ENCODE measurements at places on chromosomes 1 and 21.

DNA sequence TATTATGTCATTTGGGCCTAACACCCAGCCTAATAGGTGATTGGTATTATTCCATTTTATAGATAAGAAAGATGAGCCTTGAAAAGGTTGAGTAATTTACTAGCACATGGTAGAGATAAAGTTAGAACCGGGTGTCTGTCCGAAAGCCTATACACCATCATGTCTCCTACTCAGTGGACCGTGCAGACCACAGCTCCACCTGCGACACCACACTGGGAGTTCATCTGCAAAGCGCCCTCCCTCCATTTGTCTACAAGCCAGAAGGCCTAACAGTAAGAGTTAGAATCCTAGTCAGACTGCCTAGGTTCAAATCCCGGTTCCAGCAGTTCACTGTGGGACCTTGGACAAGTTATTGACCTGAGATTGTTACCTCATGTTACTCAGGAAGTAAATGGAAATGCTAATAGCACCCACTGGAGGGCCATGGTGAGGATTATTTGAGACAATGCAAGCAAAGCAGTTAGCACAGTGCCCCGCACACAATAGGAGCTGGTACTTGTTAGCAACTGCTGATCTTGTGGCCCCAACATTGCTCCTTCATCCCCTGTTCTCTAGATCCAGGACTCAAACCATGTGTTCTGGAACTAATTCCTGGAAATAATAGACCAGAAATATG is 20.5 kb downstream of the ARMH1 start:
- no peak for DNase-seq

DNA sequence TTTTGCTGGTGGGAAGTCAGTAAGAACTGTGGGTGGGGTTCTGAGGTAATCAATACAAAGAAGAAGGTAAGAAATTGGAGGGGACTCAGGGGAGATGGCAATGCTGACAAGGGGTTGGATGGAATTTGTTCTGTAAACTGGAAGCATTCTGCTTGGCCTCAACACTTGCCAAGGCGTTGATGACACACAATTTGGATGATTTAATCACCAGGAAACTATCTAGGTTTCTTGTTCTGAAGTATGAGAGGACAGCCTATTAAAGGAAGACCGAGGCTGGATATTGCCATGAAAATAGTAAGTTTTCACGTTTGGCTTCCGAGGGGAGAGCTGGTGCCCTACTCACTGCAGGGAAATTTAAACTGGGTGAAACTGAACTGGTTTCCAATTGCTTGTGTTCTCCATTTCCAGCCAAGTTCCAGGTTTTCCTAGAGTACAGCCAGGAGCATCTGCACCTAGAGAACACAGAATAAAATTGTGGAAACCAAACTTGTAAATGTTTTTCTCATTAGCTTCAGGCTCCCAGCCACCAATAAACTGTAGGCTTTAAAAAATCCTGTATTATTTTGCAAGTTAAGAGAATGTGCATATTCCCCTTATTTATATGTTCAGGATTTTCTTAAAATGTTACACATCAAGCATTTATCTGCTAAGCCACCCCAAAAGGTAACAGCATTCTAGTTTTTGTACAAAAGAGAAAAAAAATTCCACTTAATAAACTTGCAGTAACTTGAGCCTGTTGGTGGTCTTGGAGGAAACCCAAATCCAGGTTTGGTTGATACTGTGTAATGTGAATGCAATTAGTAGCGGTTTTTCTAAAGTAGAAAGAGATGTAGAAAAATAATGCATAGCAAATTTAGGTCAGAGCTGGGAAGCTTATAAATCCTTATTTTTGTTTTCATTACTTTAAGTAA is 53.8 kb downstream of the ROR1 start:
- no peak for DNase-seq

GRCh38 chr21:28588997-28589396 is 403.7 kb downstream of the LTN1 start:
- DNase-seq: no peak

- no peak for DNase-seq
Measured at GRCh38 chr1:67294836-67295617, 12.6 kb upstream of the IL12RB2 start.

- DNase-seq: no peak
Measured at GRCh38 chr1:28517649-28517999, 11.8 kb downstream of the RCC1 start.

GRCh38 chr1:178490967-178491366 is 5.8 kb downstream of the CLEC20A start:
- DNase-seq: no peak

GRCh38 chr1:117594261-117594990 is 11.4 kb upstream of the TENT5C start:
- no peak for DNase-seq

- no peak for DNase-seq
Measured at GRCh38 chr1:163442895-163443294, 121.1 kb downstream of the NUF2 start.

DNA sequence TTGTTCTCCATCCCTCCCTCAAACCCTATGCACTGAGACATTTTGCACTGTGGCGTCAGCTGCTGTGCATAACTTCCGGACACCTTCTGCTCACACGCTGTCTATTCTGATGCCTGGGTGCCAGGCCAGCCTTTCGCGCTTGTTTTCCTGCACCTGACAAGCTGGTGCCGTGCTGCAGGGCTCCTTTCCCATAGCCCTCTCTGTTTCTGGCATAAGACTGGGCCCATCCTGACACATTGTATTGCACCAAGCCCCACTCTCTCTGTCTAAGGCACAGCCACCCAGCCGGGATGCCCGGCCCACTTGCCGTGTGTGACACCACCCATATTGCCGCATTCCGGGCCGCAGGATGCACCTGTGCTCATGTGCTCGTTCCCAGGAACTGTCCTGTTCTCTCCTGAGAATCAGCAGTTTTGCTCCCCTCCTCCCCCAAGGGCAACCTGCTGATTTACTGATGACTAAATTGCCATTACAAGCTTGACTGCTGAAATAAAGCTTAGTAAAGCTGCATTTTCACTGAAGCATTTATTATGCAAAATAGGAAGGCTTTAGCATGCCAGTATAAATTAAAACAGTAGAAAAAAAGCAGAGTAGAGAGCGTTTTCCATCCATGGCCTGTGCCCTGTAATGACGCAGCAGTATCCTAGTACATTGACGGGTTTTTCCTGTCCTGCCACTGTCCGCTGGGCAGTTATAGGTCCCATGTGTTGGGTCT is 88.0 kb downstream of the CD247 start:
- DNase-seq: no peak

DNA sequence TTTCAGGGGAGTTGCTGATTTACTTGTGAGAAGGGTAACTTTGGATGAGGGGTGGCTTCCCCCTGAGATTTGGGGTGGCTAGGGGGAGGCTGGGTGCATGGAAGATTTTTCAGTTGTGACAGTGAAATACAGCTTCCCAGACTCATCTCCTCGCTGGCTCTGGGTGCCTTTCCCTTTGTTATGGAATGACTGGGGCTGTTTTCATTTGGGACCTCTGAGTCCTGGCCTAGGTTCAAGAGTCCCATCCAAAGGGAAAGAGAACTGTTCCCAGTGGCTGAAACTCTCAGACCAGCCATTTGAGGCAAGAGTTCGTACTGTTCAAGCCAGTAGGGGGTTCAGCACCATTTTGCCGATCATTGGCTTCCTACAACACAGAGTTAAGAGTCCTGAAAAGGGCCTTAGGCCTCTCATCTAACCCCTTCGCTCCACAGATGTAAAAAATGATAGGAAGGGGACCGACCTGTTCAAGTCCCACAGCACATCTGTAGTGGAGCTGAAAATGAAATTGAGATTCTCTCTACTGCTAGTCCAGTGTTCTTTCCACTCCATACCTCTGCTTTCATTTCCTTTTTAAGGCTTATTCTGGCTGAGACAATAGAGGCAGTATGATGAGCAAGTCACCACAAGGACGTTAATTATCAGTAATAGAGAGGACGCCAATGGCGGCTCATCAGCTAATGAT is 958 bp downstream of the DDR2 start:
- no peak for DNase-seq
